ENCODE measurements at places on chromosomes 7 and 10.

DNA sequence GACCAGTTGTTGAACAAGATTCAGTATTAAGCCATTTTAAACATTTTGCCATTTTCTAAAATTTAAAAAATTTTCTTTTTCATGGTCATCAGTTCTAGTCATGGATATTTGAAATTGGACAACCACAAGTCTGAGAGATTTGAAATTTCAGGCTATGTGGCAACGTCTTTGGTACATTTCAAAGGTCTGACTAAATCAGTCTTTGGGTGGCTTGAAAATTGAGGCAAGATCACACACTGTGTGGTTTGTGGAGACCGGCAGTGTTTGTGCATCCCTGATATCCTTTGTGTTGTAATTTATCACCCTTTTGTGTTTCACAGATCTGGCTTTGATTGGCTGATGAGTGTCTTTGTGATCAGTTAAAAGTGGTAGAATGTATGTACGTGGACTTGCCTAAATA lies 35.7 kb downstream of the CCAR1 start:
- no peak for DNase-seq

- DNase-seq, result no peak
These were observed 105.6 kb downstream of the ANKRD26 start for GRCh38 chr10:26994743-26995142.

GRCh38 chr7:112869111-112869774 lies 79.0 kb upstream of the TMEM168 start:
- no peak for DNase-seq

DNA sequence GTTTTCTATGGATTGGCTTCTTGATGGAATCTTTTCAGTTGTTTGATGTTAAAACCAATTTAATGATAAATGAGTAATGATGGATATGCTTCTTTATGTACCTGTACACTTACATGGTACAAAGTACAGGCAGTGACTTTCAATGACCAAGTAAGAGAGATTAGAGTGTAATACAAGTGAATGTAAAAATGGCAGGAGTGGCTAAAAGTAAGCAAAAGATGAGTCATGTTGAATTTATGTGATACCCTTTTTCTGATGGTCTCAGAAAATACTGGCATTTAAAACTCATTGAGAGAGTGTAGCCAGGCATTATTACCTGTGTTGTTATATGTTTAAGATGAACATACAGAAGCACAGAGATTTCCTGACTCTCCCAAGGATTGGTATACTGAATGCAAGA lies 97.1 kb downstream of the GPR85 start:
- DNase-seq, result no peak

- no peak for DNase-seq
These were observed 15.1 kb downstream of the PRSS2 start for GRCh38 chr7:142785841-142786250.

GRCh38 chr10:28728366-28728765 lies 51.0 kb downstream of the BAMBI start:
- no peak for DNase-seq

DNA sequence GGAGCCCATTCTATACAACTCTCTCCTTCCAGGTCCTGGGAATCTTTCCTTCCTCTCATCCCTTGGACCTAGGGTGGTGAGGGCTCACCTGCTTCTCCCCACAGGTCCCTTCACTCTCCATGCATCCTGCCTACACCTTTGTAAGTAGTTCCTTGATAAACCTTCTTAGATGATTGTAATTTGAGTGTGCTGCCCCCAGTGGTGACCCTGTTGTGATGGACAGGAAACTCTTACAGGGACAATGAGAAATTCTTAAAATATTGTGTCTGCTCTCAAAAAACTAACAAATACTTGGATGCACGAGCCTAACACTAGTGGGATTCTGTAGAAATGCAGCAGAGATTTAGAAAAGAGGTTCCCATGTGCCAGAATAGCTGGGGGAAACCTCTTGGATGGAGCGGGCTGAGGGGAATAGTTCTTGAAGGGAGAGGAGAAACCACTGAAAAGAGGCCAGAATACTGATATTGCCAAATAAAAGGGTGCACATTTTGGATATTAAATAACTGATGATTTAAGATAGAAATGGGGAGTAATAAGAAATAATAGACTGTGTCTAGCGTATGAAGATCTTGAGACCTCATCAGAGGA lies 6.7 kb upstream of the PAXIP1 start:
- DNase-seq, result no peak

DNA sequence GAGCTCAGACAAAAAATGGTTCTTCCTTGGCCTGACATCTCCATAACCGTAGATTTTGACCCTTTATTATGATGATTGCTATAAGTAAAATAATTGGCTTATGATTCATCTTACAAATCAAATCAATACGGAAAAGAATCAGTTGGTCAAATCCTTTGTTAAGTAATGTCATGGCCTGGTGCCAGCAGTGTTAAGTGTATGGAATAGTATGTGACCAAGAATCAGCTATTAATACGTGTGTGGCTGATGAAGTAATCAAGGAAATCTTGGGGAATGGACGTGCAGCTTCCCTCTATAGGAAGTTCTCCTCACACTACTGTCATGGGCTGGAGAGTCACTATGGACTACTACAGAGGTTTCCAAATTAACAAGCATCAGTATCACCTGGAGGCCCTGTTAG lies 230.6 kb downstream of the TWIST1 start:
- DNase-seq, result no peak

DNA sequence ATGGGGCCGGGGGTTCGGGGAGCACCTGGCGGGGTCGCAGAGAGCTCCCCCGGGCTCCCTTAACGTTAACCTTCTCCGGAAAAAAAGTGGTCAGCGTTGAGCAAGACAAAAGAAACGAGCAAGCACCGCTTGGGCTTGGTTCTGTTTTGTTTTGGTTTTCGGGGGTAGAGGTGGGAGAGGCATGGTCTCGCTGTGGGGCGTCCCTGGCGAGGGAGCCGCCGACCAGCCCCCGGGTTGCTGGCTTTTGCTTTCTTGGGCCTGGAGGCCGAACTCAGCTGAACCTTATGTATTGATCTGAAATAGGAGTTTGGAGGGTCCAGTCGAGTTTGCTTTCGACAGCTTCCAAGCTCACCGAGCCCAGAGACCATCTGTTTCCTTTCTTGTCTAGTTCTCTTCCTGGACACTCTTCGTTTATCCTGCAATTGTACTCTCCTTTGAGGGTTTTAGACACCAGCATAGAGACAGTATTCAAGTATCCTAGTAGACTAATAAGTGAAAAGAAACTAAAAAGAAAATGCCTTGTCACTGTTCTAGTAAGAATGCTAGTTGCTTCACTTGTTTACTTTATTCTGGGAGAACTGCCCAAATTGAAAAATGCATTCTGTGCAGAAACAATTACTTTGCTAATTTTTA lies 980 bp downstream of the FHIP2A start:
- DNase-seq, result no peak

DNA sequence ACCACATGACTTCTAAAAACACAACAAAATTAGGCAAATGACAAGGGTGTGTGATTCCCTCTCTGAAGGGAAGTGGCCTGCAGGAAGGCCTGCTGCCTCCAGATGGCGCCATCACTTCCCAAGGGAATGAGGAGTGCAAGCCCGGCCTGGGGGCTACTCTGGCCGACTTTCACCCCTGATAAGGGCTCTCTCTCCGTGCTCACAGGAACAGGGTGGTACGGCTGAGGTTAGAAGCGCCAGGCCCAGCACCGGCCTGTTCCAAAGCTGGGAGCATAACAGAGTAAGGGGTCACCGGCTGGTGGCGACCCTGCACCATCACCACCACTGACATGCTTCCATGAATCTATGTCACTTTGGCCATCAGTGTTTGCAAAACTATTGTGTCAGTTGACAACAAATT lies 13.1 kb downstream of the RBP3 start:
- no peak for DNase-seq

GRCh38 chr7:88184848-88185304 lies 35.0 kb downstream of the SRI start:
- DNase-seq, result peak; percentile 6

DNA sequence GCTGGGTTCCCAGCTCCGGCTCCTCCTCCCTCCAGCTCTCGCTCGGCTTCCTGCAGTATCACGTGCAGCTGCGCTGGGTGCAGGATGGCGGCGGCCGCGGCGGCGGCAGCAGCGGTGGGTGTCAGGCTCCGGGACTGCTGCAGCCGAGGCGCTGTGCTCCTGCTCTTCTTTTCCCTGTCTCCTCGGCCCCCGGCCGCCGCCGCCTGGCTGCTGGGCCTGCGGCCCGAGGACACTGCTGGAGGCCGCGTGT lies at the start of gene CNNM1:
CNNM1 (plus strand) TSS at position 53 of the 250 bp plus-strand sequence; CDS start at position 85, 32 bp downstream.
- DNase-seq, result no peak

DNA sequence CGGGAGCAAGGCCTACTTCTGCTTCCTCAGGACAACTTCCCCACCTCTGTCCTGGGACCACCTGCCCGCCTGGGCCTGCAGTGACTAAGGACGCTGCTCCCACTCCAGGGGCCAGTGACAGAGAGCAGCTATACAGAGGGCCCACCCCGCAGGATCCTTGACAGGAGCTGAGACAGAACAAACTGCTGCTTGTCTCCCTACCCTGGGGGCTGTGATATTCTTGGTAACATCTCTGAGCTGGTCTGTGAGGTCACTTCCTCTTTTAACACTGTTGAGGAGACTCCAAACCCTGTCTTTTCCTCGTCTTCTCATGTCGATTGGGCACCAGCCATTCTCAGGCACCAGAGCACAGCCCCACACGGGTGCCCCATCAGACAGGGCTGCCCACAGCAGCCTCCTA lies 6.9 kb upstream of the MRPS24 start:
- DNase-seq, result no peak

DNA sequence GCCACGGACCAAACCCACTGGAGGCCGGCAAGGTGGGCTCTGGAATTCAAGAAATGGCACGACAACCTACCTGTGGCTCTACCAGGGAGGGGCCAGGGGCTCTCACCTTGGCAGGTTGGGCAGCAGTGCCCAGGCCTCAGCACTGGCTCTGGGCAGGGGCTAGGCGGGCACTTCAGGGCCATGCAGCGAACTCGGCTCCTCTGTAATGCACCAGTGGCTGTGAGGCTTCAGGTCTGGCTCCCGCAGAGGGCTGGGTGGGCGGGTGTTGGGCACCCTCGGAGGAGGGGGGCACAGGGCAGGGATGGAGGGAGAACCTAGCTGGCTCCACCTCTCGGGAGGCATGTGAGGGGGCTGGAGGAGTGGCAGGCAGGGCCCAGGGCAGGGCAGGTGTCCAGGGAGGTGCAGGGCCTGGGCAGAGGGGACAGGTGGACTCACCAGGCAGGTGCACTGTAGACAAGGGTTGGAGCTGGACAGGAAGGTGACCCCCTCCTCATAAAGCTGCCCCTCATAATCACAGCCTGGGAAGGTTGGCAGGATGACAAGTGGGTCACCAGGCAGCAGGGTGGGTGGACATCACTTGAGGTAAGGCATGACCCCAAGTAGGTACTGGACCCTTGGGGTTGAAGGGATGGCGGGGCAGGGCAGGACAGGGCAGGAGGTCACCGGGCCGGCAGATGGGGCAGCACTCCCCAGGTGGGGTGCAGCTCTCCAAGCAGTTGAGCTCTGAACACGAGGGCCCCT lies 6.7 kb downstream of the KCP start:
- no peak for DNase-seq

DNA sequence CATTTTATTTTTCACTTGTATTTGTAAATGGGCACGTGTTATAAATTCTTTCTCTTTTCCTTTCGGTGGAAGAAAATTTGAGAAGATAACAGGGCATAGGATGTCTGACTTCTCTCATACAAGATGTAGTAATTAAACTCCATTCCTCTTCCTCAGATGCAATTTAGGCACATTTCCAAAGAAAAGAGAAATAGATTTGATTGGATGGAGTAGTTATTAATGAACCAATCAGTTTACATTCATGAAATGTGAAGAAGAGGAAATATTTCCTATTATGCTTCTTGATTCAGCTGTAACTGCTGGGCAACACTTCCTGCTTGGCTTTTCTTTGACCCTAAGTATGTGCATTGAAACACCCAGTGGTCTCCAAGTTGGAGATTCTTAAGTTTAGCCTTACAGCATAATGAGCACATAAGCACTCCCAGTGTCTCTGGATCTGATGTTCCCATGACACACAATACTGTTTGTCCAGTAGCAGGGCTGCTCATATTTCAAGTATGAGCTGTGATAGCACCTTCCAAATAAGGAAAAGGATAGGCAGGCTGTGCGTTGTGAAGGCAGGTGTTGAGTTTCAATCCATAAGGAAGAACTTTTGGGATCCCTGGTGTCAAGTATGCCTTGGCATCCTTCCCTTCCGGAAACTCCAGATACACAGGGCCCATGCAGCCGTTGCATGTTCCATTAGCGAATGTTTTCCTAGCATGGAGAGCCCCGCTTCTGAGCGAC lies 33.4 kb upstream of the COBL start:
- no peak for DNase-seq

- no peak for DNase-seq
These were observed 4.1 kb downstream of the XPNPEP1 start for GRCh38 chr10:109919220-109919619.

- no peak for DNase-seq
These were observed 863 bp downstream of the ST8SIA6 start for GRCh38 chr10:17453373-17454091.
